ENCODE measurements at places on chromosomes 12 and 14. TPM values are rescaled to one million over a fixed set of nuclear protein-coding genes. Genes with fewer than 3 reads are reported as not detected.

The PCNX4 gene
- polyA plus RNA-seq, result 86.7 TPM

The AP5M1 gene
- polyA plus RNA-seq, result 64.2 TPM

The CD163L1 gene
- polyA plus RNA-seq, result 2.2 TPM

The KERA gene
- 0.05 TPM for polyA plus RNA-seq

The DAO gene
- polyA plus RNA-seq, result 0.78 TPM

The REP15 gene
- 4.3 TPM for polyA plus RNA-seq

The KCNA5 gene
- polyA plus RNA-seq, result 2.1 TPM

The AMIGO2 gene
- 61.8 TPM for polyA plus RNA-seq

The WNT1 gene
- polyA plus RNA-seq, result not detected

The C1QL4 gene
- 1.6 TPM for polyA plus RNA-seq

The AQP6 gene
- polyA plus RNA-seq, result 18.1 TPM

GRCh38 chr12:132178801-132179401 lies 34.6 kb downstream of the NOC4L start:
- no peak for DNase-seq

DNA sequence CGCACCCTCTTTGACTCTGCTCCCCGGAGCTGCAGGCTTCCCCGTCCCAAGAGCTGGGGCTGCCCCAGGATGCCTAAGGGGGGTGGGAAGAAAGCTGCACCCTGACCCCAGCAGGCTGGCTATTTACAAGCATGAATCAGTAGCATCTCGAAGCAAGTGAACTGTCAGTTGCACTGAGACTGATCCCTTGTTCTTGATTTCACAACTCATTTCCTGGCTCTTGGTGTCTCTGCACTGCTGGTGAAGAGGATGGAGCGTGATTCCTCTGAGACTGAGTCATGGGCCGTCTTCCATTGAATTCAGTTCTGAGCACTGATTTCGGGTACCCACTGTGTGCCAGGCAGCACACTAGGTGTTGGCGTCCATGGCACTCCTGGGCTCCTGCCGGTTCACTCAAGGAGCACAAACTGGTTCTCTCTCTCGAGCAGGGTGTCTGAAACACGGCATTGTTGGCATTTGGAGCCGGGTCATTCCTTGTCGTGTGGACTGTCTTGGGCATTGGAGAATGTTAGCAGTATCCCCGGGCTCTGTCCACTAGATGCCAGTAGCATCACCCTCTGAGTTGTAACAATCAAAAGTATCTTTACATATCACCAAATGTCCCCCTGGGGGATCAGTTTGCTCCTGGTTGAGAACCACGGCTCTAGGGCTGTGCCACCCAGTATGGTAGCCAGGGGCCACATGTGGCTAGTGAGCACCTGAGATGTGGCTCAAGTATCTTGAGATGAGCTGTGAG lies 86.9 kb downstream of the RIN3 start:
- DNase-seq, result no peak

DNA sequence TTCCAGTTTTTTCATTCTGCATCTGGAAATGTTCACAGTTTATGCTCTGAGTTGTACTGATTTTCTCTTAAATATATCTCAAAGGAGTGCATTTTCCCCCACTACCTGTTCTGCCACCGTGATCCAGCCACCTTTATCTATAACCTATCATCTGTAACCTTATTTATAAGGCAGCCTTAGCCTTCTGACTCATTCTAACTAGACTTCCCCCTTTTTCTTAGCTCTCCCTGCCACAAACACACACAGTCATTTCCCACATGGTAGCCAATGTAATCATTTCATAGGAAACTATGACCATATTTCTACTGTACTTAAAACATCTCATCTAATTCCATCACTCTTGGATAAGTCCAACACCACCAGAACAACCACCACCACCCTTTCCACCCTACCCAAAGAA lies 10.8 kb upstream of the GYS2 start:
- DNase-seq, result no peak

GRCh38 chr14:24277071-24277470 lies 5.7 kb upstream of the RABGGTA start:
- DNase-seq, result no peak

DNA sequence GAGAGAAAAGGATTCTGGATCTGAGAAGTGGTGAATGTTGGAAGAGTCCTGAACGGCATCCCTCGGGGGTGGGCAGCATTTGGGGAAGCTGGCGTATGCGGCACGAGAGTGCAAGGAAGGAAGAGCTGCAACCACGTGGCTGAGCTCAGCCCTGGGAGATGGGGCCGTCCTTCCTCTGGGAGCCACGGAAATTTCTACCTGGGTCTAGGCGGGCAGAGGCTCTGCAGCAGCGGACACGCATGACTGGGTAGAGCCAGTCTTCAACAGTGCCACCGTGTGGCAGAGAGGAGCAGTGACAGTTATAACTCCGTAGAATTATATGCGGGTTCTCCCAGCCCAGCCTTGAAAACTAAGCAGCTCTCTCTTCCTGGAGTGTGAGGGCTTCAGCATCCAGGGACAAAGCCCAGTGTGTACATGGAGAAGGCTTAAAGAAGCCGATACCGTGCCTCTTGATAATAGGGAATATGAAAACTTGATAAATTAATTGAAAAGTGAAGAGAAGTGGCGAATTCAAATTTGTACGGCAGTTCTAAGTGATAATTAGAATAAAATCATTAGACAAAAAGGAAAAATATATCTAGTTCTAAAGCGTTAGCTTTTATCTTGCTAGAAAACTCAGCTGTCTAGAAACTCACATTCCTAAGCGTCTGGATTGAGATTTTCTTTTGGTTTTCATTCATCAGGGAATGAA lies 82.9 kb upstream of the STXBP6 start:
- peak; percentile 42 for DNase-seq

- no peak for DNase-seq
Measured at GRCh38 chr14:73661872-73662271, 17.1 kb downstream of the DNAL1 start.

DNA sequence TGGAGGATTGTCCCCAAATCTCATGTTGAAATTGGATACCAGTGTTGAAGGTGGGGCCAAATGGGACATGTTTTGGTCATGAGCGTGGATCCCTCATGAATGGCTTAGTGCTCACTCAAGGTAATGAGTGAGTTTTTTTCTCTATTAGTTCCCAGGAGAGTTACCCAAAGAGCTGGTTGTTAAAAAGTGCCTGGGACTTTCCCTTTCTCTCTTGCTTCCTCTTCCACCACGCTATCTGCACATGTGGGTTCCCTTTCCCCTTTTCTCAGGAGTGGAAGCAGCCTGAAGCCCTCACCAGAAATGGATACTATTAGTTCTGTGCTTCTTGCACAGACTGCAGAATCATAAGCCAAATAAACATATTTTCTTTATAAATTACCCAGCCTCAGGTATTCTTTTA lies 465.4 kb downstream of the FSCB start:
- DNase-seq, result no peak

DNA sequence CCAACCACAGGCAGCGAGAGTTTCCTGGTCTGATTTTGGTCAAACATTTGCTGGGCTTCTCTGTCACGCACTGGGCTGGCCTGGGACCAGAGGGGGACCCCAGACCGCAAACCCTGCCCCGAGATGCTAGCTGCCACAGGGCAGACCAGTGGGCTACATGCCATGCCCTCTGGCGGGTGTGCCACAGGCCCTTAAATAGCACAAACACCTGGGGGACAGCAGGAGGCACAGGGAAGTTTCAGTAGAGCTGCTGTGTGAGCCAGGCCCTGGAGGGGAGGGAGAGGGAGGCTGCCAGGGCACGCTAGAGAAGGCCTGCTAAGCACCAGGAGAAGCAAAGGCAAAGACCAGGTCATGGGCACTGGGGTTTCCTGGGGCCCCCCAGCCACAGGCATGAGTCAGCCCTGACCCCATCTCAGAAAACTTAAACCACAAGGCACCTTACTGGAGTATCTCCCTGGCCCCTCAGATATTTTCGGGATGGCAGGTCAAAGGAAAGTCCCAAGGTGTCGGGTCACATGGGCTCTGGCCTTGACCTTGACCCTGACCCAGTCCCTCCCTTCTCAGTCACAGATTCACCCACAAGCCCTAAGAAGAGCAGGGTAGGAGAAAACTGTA lies 29.2 kb downstream of the ITPK1 start:
- DNase-seq, result no peak

DNA sequence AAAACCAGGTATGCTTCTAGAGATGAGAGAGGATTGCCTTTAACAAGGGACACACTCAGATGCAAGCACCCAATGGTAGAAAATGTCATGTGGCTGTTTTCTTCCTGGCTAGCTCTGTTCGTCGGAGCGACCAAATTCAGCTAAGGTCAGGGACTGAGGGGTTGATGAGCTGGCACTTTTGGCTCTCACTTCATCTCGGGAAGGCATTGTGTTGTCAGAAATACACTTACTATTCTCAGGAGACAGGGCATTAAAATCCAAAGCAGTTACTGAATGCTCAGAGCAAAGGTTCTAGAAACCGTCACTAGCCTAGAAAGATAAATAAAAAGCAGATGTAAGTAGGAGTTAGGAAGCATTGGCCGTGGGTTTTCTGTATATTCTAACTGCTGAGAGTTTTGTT lies 275.7 kb upstream of the SSTR1 start:
- DNase-seq, result no peak

- DNase-seq, result no peak
Measured at GRCh38 chr14:32010604-32011125, 66.4 kb upstream of the ARHGAP5 start.

GRCh38 chr12:10175846-10176636 lies 2.8 kb upstream of the TMEM52B start:
- peak; percentile 51 for DNase-seq

GRCh38 chr12:40015881-40016280 lies 90.0 kb downstream of the SLC2A13 start:
- no peak for DNase-seq

GRCh38 chr12:104596134-104596799 lies 139.5 kb downstream of the CHST11 start:
- DNase-seq, result no peak

DNA sequence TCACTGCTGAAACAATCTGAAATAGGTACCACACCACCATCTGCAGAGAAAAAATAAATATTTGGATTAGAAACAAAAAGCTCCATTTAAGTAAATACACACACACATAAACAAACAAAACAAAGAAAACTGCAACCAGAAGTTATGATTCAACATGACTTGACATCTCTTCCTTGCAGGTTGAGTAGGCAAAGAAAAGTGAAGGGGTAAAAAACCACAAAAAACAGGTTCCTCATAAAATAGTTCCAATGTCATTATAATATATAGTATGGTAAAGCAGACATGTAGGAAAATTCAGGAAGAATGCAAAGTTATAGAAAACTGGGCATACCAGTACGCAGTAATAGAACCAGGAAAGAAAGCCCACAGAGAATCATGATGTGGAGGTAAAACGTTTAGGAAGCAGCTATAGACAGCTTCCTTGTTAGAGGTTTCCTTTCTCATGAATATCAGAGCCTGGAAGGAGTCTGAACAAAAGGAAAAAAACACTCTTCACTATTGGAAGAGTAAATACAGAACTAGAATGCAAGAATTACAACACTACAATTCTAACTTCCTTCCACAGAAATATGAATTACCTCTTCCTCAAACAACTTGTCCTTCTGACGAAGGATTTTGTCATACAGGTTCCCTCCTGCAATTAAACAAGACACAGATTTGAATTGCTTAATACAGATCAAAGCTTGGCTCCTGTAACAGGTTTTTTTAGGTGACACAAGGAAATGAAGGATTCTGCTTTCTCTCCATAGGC lies 6.1 kb downstream of the NEK9 start:
- DNase-seq, result no peak

DNA sequence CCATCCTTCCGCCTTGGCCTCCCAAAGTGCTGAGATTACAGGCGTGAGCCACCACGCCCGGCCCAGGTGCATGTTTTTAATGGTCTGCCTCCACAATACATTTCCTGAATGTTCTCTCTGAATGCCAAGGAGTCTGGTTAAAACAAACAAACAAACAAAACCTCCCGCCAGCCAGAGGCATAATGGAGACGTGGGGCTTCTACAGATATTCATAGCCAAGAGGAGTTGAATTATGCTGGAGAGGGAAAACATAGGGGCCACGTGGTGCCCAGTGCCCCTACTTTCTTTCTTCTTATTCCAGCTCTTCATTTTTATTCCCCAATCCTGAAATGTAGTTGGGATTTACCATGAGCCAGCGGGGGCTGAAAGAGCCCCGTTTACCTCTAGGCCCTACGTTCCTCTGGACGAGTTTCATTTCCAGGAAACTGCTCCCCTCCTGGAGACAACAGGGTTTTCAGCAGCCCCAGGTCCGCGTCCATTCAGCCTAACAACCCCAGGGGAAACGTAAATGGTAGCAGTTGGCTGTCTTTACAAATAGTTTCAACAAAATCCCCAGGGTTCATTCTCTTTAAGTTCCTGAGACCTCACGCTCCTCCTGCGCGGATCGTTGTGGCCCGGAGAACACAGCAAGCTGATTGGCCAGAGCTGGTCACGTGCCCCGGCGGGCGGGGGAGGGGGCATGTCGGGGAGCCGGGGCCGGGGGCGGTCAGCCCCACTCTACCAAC lies 108.5 kb upstream of the ESRRB start:
- peak; percentile 45 for DNase-seq

DNA sequence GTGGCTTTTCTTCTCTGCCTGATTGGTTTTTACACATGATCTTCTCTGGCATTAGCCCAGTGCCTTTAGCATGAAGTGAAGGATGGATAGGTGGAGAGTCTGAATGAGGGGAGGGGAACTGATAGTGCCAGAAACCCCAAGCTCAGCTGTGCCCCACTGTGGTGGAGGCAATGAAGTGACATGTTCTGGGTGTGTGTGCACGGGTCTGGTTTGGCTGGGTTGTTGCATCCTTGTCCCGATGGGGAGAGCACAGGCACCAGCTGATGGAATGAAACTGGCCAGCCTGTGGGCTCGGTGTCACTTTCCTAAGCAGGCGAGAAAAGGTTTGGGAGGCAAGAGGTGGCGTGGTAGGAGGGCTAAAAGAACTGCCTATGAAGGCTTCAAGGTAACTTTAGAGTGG lies 65.3 kb downstream of the CACNA1C start:
- no peak for DNase-seq

GRCh38 chr14:94171208-94171607 lies 2.9 kb upstream of the PPP4R4 start:
- no peak for DNase-seq

DNA sequence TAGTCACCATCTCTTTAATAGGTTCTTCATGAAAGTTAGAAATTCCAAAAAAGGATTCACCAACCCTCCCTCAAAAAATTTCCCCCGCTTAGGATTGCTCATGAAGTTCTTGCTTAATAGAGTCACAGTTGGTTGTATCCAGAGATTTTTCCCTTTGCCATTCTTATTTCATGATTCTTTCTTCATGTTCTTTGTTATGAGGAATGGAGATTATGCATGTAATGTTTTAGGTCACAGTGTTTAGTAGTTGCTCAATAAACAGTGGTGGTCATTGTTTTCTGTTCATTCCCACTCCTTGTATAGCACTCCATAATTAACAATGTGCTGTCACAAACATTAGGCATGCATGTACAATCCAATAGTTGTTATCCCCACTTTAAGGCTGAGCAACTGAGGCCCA lies 51.2 kb upstream of the RTRAF start:
- no peak for DNase-seq
